Activated gamma-delta T cell (primary cell): ENCODE measurements at places on chromosomes 12 and 14.

DNA sequence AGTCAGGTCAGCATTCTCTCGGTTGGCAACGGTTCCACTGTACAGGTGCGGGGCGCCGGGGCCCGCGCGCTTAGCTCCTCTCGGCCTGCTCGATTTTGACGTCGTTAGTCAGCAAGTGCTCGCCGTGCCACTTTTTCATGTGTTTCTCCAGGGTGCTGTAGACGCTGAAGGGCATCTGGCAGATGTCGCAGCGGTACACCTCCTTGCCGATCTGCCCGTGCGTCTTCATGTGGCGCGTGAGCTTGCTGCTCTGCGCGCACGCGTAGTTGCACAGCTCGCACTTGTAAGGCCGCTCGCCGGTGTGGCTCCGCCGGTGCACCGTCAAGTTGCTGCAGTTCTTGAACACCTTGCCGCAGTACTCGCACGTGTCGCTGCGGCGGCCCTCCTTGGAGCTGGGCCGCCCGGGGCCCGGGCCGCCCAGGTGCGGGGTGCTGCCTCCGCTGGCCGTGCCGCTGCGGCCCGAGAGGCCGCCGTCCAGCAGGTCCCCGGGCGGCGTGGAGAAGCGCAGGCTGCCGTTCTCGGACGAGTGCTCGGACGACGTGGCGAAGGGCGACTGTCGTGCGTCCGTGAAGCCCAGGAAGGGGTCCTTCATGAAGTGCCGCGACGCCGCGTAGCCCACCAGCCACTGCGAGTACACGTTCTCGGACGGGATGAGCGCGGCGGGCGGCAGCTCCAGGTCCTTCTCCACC lies 97.8 kb downstream of the BCL11B start:
- no peak for DNase-seq

DNA sequence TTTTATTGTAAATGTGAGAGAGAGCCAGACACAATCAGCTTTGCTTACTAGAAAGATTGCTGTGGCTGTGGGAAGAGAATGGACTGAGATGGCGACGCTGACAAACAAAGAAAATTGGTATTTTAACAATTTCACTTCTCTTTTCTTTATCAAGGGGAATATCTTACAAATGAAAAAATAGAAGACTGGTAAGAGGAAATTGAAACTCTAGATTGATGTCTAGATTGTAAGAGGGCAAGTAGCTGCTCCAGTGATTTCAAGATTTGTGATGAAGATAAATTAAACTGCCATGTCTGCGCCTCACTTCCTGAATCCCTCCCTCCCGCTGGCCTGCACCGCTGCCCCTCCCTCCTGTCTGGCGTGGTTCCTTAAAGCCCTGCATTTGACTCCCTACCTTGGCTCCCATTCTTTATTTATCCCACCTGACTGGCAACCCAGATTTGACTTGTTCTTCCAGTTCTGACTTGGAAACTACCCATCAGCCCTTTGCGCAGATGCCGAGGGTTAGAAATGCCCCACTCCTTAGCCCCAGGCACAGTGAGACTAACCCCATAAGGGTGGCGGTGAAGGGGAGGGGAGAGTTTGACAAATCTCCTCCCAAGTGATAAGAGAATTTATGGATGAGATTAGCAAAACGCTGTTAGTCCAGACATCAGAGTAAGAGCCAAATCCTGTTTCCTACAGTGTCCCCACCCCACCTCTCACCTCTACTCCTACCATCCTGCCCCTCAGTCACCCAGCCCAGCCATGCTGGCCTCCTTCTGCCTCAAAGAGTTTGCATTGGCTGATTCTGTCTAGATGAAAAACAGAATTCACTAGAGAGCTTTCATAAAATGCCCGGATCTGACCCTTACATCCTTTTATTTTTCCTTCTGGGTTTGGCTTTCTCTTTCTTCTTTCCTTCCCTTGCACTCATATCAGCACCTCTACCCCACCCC lies 125.3 kb upstream of the ATF7IP start:
- DNase-seq, result no peak

DNA sequence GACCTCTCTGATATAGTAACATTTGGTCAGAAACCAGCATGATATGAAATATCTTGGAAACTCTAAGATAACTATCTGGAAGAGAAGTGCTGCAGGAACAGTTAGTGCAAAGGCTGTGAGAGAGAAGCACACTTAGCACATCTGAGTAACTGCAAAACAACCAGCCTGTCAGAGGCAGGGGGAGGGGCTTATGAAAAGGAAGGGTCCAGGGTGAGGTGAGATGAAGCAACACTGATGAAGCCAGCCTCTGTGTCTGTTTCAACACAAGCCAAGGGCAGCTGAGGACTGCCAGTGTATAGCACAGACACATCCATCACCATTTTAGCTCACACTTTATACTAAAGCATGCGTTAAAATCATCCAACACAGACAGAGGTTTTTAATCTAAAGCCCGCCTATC lies 37.4 kb upstream of the OVCH1 start:
- DNase-seq, result no peak

GRCh38 chr14:99803106-99803775 lies 10.0 kb downstream of the EML1 start:
- no peak for DNase-seq

GRCh38 chr14:93128725-93129459 lies 13.2 kb upstream of the ITPK1 start:
- no peak for DNase-seq
